ENCODE measurements at places on chromosomes 4 and X. TPM values are rescaled to one million over a fixed set of nuclear protein-coding genes. Genes with fewer than 3 reads are reported as not detected.

The IL3RA gene
- 2.9 TPM for total RNA-seq

The CENPU gene
- total RNA-seq, result 2.6 TPM

The AFM gene
- total RNA-seq, result not detected

The MAGEB2 gene
- total RNA-seq, result not detected

The POF1B gene
- 19.5 TPM for total RNA-seq

The SSX7 gene
- total RNA-seq, result not detected

The PDLIM5 gene
- 120 TPM for total RNA-seq

The GRIA2 gene
- total RNA-seq, result not detected

The RASL11B gene
- total RNA-seq, result 4.9 TPM

The DIPK2B gene
- total RNA-seq, result 65.5 TPM

The TMEM33 gene
- 42.0 TPM for total RNA-seq

GRCh38 chr4:74096265-74096980 is 2.6 kb downstream of the CXCL2 start:
- no peak overlapping the region for H3K4me3 ChIP-seq
- H3K27ac ChIP-seq, result no peak overlapping the region
- no peak for DNase-seq
- H3K4me1 ChIP-seq, result no peaks in the 10 kb centered on the region
- no peaks in the 10 kb centered on the region for H3K27me3 ChIP-seq

DNA sequence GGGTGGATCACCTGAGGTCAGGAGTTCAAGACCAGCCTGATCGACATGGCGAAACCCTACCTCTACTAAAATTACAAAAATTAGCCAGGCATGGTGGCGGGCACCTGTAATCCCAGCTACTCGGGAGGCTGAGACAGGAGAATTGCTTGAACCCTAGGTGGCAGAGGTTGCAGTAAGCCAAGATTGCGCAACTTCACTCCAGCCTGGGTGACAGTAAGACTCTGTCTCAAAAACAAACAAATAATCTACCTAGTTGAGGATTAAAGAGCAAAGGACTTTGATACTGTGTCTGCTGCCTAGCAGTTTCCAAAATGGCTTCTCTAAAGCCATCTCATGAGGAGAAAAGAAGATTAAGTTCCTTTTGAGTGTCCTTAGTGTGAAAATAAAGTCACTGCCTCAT is 37.8 kb downstream of the SMS start:
- no peak overlapping the region for H3K4me3 ChIP-seq
- DNase-seq, result no peak
- no peaks in the 10 kb centered on the region for H3K4me1 ChIP-seq
- H3K36me3 ChIP-seq, result no peaks in the 10 kb centered on the region

DNA sequence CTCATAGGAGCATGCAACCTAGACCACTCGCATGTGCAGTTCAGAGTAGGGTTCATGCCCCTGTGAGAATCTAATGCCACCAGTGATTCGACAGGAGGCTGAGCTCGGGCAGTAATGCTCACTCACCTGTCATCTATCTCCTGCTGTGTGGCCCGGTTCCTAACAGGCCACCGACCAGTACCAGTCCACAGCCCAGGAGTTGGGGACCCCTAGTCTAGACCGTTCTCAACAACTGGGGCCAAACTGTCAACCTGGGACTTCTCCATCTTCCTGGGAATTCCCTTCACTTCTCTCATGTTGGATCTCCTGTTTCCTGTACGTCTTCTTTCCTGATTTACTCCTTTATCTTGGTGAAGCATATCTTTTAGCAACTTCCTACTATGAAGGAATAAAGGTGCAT is 79.4 kb upstream of the HELT start:
- H3K27ac ChIP-seq, result no peak overlapping the region
- H3K27me3 ChIP-seq, result no peaks in the 10 kb centered on the region
- no peak overlapping the region for H3K4me3 ChIP-seq
- no peaks in the 10 kb centered on the region for H3K4me1 ChIP-seq

DNA sequence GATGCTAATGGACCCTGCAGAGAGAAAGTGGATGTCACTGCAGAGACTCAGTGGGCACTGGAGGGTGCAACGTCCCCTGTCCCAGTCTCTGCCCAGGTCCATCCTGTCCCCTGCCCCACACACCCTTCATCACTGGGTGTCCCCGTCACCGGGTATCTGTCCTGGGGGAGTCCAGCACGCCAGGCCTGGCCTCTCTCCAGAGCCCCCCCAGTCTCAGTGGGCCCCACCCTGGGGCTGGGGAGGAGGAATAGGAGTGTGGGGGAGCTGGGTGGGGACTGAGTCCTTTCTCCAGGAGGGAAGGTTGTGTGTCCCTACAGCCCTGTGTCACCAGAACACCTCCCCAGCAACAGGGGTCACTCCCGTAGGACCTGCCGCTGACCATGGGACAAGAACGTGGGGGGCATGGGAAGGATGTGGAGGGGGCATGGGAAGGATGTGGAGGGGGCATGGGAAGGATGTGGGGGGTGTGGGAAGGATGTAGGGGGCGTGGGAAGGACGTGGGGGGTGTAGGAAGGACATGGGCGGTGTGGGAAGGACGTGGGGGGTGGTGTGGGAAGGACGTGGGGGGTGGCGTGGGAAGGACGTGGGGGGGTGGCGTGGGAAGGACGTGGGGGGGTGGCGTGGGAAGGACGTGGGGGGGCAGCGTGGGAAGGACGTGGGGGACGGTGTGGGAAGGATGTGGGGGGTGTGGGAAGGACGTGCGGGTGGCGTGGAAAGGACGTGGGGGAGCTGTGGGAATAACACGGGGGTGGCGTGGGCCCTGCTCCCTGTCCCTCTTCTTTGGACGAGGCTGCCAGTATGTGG is 21.0 kb upstream of the SPON2 start:
- DNase-seq, result peak; percentile 15
- H3K36me3 ChIP-seq, result no peaks in the 10 kb centered on the region
- H3K4me1 ChIP-seq, result peaks cover 12% of the 10 kb centered on the region

DNA sequence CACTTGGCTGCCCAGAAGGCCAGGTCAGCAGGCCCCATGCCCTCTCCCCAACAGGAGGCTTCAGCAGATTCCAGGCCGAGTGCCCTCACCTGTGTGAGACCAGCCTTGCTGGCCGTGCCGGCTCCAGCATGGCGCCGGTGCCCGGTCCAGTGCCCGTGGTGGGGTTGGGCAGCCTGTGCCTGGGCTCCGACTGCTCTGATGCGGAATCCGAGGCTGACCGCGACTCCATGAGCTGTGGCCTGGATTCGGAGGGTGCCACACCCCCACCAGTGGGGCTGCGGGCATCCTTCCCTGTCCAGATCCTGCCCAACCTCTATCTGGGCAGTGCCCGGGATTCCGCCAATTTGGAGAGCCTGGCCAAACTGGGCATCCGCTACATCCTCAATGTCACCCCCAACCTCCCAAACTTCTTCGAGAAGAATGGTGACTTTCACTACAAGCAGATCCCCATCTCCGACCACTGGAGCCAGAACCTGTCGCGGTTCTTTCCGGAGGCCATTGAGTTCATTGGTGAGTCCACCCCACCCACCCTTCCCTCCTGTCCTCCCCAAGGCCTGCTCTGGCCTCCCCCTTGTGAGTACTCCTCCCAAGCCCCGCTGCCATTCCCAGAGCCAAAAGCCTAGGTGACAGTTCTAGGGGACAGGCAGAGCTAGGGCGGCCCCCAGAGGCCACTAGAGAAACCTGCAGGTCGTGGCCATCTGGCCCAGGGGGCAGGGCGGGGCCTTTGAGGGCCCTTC is 2.3 kb downstream of the DUSP9 start:
- DNase-seq, result no peak
- no peaks in the 10 kb centered on the region for H3K27me3 ChIP-seq
- H3K36me3 ChIP-seq, result no peaks in the 10 kb centered on the region
- no peaks in the 10 kb centered on the region for H3K4me1 ChIP-seq

- no peak overlapping the region for H3K4me3 ChIP-seq
- H3K27me3 ChIP-seq, result peaks cover 32% of the 10 kb centered on the region
- no peaks in the 10 kb centered on the region for H3K4me1 ChIP-seq
- no peak for DNase-seq
- H3K27ac ChIP-seq, result no peak overlapping the region
- no peaks in the 10 kb centered on the region for H3K36me3 ChIP-seq
Observed at GRCh38 chrX:140141444-140142029, 176.2 kb upstream of the CXorf66 start.

GRCh38 chr4:38654273-38654672 is 9.7 kb upstream of the KLF3 start:
- no peak overlapping the region for H3K4me3 ChIP-seq
- H3K27ac ChIP-seq, result no peak overlapping the region
- H3K36me3 ChIP-seq, result no peaks in the 10 kb centered on the region
- no peaks in the 10 kb centered on the region for H3K4me1 ChIP-seq
- DNase-seq, result no peak

GRCh38 chrX:48816014-48816810 is 10.1 kb upstream of the ERAS start:
- H3K27me3 ChIP-seq, result peaks cover 44% of the 10 kb centered on the region
- no peaks in the 10 kb centered on the region for H3K36me3 ChIP-seq
- DNase-seq, result no peak
- no peak overlapping the region for H3K27ac ChIP-seq
- no peak overlapping the region for H3K4me3 ChIP-seq

DNA sequence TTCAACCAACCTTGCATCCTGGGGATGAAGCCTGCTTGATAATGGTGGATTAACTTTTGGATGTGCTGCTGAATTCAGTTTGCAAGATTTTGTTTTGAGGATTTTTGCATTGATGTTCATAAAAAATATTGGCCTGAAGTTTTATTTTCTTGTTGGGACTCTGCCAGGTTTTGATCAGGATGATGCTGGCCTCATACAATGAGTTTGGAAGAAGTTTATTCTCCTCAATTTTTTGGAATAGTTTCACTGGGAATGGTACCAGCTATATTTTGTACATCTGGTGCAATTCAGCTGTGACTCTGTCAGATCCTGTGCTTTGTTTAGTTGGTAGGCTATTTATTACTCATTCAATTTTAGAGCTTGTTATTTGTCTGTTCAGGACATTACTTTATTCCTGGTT is 340.3 kb upstream of the TRAM1L1 start:
- H3K27ac ChIP-seq, result no peak overlapping the region
- no peak for DNase-seq
- H3K36me3 ChIP-seq, result no peaks in the 10 kb centered on the region

GRCh38 chrX:78532363-78532762 is 126.8 kb downstream of the RTL3 start:
- H3K4me3 ChIP-seq, result no peak overlapping the region
- no peaks in the 10 kb centered on the region for H3K36me3 ChIP-seq
- H3K27ac ChIP-seq, result no peak overlapping the region

DNA sequence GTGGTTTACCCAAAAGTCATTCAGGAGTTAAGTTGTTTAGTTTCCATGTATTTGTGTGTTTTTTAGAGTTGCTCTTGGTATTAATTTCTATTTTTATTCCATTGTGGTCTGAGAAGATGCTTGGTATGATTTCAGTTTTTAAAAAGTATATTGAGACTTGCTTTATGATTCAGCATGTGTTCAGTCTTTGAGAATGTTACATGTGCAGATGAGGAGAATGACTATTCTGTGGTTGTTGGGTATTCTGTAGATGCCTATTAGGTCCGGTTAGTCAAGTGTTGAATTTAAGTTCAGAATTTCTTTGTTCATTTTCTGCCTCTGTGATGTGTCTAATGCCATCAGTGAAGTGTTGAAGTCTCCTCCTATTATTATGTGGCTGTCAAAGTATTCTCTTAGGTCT is 249.4 kb downstream of the ARHGAP10 start:
- no peaks in the 10 kb centered on the region for H3K27me3 ChIP-seq
- H3K36me3 ChIP-seq, result peaks cover 3% of the 10 kb centered on the region
- H3K4me1 ChIP-seq, result no peaks in the 10 kb centered on the region
- DNase-seq, result no peak
- H3K27ac ChIP-seq, result no peak overlapping the region

- no peak for DNase-seq
- H3K4me1 ChIP-seq, result no peaks in the 10 kb centered on the region
- H3K27me3 ChIP-seq, result peaks cover 15% of the 10 kb centered on the region
- H3K27ac ChIP-seq, result no peak overlapping the region
Observed at GRCh38 chr4:176001151-176002006, 64.3 kb upstream of the WDR17 start.

- no peak overlapping the region for H3K4me3 ChIP-seq
- H3K27ac ChIP-seq, result no peak overlapping the region
- H3K27me3 ChIP-seq, result no peaks in the 10 kb centered on the region
- DNase-seq, result no peak
Observed at GRCh38 chrX:10171249-10171648, 14.5 kb downstream of the CLCN4 start.

- no peak overlapping the region for H3K4me3 ChIP-seq
- no peaks in the 10 kb centered on the region for H3K27me3 ChIP-seq
- H3K36me3 ChIP-seq, result no peaks in the 10 kb centered on the region
- no peak overlapping the region for H3K27ac ChIP-seq
- no peaks in the 10 kb centered on the region for H3K4me1 ChIP-seq
Observed at GRCh38 chrX:10677490-10677889, 57.1 kb upstream of the MID1 start.

GRCh38 chrX:130995439-130995838 is 62.7 kb upstream of the ARHGAP36 start:
- H3K27me3 ChIP-seq, result no peaks in the 10 kb centered on the region
- DNase-seq, result no peak
- H3K36me3 ChIP-seq, result no peaks in the 10 kb centered on the region
- no peaks in the 10 kb centered on the region for H3K4me1 ChIP-seq
- H3K27ac ChIP-seq, result no peak overlapping the region

GRCh38 chr4:170656506-170656905 is 566.8 kb upstream of the AADAT start:
- no peaks in the 10 kb centered on the region for H3K36me3 ChIP-seq
- no peak overlapping the region for H3K27ac ChIP-seq
- H3K27me3 ChIP-seq, result no peaks in the 10 kb centered on the region
- no peak for DNase-seq
- no peaks in the 10 kb centered on the region for H3K4me1 ChIP-seq
- no peak overlapping the region for H3K4me3 ChIP-seq

DNA sequence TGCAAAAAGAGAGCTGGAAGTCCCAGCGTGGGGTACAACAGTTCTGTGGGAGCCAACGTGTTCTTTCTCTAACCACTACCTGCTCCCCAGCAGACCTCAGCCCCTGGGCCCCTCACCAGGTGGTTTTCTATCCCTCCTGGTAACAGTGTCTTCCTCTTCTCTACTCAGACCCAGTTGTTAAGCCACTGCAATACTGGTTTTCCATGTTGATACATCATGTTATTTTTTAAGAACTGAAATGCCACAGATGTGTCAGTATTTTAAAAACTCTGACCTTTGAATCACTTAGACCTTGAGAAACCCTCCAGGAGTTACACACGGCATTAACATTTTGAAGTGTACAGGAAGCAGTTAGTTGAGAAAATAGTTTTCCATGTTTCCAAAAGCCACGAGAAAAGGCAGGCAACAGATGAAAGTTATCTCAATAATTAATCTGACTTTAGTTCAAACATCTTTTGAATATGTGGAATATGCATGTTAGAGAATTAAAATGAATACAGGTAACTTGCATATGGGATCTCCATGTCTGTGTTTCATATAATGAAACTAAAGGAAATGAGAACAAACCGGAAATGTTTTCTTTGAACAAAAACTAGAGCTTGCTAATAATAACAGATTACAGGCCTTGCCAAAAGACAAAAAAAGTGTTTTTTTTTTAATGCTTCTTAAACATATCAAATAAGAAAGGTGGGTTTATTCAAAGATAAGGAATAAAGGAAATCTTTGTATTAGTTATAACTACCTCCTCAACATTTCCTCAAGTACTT is 108.8 kb downstream of the ZNF827 start:
- H3K27ac ChIP-seq, result no peak overlapping the region
- H3K36me3 ChIP-seq, result no peaks in the 10 kb centered on the region
- no peaks in the 10 kb centered on the region for H3K27me3 ChIP-seq
- H3K4me1 ChIP-seq, result no peaks in the 10 kb centered on the region

Measured in breast epithelium (tissue), 4 donors.